Stimulated activated CD8-positive, alpha-beta memory T cell treated with anti-CD3 and anti-CD28 coated beads, Interleukin-4, amount 100 ng/mL, for 1 hour (primary cell): ENCODE measurements at places on chromosomes 13 and 19.

DNA sequence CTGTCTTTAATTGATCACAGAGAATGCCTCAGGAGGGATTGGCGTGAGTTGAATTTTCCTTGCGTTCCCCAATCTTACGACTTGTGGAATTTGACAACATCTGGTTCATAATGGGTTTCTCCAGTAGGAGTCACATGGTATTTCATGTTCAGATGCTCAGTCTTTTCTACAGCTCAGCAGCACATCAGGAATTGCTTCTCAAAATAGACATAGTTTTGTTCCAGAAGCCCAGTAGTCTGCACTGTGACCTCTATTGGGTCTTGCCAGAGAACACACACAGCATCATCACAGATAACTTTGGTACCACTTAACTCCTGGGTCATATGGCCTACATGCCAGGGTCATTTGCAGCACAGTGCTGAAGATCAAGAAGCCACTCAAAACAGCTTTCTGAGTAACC, 282.5 kb upstream of the HTR2A start:
- no peak for DNase-seq

- no peak for DNase-seq
Observed at GRCh38 chr13:39777021-39777420, 121.6 kb downstream of the COG6 start.

DNA sequence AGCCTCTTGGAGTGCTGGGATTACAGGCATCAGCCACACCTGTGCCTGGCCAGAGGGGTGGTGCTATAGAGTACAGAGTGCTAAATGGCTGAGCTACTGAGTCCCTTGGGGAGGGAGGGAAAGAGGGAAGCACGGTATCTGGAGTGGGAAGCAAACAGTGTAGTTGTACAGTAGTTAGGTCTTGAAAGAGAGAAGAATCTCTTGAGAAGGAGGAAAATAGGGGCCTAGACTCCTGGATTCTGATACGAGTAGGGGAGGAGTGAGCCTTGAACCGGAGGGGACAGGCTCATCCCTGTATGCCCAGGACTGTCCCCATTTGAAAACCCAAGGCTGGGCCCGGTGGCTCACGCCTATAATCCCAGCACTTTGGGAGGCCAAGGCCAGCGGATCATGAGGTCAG, 5.1 kb downstream of the MYADM start:
- no peak for DNase-seq

DNA sequence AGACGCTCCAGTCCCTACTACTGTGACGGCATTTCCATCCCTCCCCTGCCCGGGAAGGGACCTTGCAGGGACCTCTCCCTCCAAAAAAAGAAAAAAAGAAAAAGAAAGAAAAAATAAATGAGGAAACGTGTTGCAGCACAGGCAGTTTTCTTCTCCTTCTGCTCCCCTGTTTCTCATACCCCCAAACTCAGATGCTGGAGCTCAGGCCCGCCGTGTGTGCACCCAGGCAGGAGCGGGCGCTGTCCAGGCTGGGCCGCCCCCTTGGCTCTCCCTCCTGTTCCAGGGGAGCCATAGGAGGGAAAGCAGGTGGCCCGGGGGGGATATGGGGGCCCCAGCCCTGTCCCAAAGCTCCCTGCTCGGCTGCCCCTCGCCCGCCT, 5.8 kb downstream of the YIPF2 start:
- no peak for DNase-seq

- no peak for DNase-seq
Observed at GRCh38 chr19:18385675-18386542, at the start of gene GDF15. TSS of gene GDF15 (plus strand) at chr19:18386158. CDS start at chr19:18386190, 32 bp downstream.

- DNase-seq = no peak
Observed at GRCh38 chr19:56159622-56160271, 16.1 kb upstream of the GALP start.

- no peak for DNase-seq
Observed at GRCh38 chr19:54696117-54696548, 28.1 kb upstream of the KIR3DL3 start.

- DNase-seq = no peak
Observed at GRCh38 chr13:103101500-103101899, 35.3 kb upstream of the SLC10A2 start.

- no peak for DNase-seq
Observed at GRCh38 chr13:65829241-65830008, 1400.7 kb downstream of the PCDH9 start.

DNA sequence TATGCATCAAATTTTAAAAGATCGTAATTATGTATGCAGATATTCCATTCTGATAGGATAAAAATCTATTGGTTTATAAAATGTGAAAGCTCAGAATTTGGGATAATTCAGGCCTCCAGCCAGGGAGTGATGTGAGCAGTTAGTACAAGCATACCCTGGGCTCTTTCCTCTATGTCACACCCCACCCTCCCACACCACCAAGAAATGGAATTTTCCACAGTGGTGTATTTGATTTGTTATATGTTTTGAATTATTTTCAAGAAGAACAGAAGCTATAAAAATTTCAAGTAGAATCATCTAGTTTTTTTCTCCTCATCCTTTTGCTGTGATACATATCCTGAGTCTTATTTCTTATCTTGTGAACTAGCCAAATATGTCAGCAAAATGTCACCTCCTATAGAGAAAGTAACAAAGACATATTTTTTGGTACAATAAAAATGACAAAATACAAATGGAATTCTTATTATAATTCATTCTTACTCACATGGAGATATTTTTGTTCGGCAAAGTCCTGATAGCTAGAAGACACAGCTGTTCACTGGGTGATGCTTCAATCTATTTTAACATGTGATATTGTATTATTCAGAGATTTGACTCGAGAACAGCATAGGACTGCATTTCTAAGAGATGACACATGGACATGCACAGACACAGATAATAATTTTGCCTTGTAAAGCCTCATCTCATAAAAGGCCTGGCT, 61.2 kb upstream of the FRY start:
- no peak for DNase-seq

- DNase-seq = peak; percentile 89
Observed at GRCh38 chr19:39406656-39407409, at the start of gene ZFP36. TSS of gene ZFP36 (plus strand) at chr19:39406847. CDS start at chr19:39406905, 58 bp downstream.

DNA sequence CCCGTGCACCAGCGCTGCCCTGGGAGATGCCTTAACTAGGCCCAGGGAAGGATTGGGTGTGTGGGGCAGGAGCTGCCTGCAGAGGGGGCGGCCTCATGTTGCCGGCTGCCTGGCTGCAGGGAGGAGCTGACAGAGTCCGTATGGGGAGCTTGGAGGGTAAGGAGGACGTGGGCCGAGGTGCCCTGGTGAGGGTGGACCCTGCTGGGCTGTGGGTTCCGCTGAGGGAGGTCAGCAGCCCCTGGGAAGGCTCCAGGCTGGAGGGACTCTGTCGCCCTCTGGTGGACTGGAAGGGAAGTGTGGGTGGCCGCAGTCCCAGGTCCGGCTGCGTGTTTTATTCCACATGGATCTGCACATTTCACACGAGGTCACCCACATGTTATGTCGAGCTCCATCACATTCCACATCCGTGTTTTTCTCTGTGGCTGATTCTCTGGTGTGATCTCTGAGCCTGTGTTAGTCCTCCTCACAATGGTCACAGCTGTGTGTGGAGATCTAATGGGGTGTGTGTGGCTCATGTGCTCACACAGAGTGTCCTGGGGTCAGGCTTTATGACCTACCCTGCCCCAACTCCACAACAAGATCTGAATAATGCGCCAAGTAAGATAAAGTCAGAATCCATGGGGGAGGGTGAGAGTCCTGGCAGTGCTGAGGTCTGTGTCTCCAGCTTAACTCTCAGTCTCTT, 1.8 kb upstream of the CEACAM8 start:
- DNase-seq = peak; percentile 3

DNA sequence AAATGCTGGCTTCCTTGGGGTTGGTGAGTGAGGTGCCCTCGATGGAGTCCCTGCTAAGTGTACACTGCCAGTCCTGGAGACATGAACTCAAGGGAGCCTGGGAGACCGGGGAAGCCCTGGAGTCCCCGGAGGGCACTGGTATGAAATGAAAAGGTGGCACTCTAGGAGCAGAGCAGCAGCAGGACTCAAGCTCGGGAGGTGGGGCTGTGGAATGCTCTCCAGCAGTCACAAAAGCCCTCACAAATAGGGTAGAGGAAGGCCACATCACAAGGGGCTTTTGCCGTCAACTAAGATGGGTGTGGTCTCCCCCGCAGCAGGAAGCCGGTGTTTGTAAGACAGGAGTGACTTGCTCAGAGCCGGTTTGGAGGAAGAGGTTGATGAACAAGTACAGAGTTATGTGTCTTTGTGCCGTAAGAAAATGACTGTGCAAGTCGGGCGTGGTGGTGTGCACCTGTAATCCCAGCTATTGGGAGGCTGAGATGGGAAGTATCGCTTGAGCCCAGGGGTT, 19.3 kb downstream of the CCNE1 start:
- DNase-seq = no peak

GRCh38 chr13:92951273-92951890, 275.2 kb upstream of the GPC6 start:
- DNase-seq = no peak

GRCh38 chr19:1063909-1064660, 2.9 kb upstream of the ARHGAP45 start:
- DNase-seq = no peak

- DNase-seq = no peak
Observed at GRCh38 chr19:39237200-39238184, 7.3 kb downstream of the IFNL3 start.

GRCh38 chr19:47826800-47827199, 5.1 kb downstream of the CRX start:
- DNase-seq = no peak

- no peak for DNase-seq
Observed at GRCh38 chr19:49362048-49362928, at the start of gene TEAD2. TSS of gene TEAD2 (minus strand) at chr19:49362416. CDS start at chr19:49360075, 2,341 bp downstream.

DNA sequence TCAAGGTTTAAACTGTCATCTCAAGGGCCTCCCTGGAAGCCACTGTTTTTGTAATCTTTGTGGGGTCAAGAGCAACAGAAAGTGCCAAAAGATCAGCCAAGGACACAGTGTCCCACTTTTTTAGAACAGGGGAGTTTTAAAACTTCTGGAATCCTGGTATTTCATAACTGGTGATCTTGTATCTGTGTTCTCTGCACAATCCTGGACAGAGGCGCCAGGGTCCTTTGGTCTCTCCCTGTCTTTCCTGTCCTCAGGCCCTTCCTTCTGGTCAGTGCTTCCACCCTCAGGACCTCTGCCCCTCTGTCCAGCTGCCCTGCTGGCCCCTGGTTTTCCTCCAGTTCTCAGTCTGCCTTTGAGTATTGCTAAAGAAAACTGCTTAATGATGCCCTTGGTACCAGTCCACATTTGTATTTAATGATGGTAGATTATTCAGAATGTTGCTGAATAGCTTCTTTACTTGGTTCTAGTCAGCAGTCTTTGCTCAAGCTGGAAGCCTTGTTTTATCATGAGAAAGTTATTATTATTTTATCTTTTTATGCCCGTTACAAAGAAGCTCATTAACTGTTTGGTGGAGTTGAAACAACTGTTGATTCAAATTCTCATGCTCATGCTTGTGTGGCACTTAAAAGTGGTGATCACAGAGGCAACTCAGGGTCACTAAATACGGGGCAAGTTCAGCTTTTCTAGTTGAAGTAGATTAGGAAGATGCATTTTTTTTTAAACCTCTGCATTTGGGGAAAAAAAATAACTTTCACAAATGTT, 47.5 kb downstream of the WASF3 start:
- DNase-seq = no peak

DNA sequence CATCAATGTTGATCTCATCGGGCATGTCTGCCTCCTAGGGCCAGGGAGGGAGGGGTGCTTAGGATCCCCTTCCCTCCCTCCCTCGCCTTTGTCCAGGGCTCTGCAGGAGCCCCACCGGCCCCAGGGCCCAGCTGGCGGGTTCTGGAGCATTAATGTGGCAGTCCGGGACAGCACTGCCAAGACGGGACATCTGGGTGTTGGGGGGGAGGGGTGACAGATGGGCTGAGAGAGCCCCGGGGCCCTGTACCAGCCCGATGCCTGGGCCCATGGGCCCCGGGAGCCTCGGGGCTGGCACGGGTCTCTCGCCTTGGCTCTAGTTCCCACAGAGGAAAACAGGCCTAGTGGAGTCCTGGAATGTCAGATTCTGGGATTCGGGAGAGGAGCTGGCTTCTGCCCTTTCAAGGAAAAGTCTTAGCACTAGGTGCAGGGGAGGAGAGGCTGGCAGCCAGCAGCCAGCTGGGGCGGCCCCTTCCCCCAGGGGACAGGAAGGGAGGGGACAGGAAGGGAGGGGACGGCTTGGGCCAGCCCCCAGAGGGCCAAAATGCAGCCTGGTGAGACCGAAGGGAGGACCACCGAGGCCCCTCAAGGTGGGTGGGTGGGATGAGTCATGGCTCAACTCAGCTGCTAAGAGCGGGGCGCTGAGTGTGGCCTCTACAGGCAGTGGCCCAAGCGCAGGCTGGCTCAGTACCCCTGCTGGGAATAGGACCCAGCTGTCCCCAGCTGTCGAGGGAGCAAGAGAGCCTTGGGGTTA, 3.1 kb downstream of the PPP1R14A start:
- DNase-seq = no peak

- no peak for DNase-seq
Observed at GRCh38 chr19:14139944-14140343, 3.6 kb upstream of the ASF1B start.

- DNase-seq = no peak
Observed at GRCh38 chr13:113328851-113329250, 31.8 kb downstream of the LAMP1 start.

GRCh38 chr19:34881982-34882381, 44.7 kb upstream of the ZNF30 start:
- no peak for DNase-seq

DNA sequence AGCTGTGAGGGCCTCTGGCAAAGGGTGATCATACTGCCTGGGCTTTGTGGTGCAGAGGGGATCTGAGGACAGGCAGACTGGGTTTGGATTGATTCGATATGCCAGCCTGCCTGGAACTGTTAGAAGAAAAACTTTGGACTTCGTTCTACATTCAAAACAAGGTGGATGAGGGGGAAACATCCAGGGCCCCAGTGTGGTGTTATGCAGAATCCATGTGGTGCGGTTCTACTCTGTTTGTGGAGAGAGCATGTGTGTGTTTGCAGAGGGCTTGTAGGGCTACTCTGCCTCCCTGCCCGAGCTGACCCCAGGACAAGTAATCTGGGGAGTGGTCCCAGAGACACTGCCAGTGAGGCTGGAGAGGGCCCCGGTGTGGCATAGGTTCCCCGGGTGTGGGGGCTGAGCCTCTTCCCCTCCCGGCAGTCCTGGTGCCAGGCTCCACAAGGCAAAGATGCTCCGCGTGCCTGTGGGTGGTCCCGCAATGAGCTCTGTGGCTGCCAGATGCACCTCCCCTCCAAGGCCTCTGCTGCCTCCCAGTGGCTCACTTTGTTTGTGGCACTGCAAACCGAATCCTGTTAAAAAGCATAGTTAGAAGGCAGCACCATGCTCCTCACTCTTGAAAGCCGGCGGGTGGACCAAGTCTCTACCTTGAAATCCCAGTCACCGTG, 22.3 kb upstream of the TFDP1 start:
- peak; percentile 17 for DNase-seq

- DNase-seq = no peak
Observed at GRCh38 chr13:76474356-76474755, 411.8 kb downstream of the KCTD12 start.

GRCh38 chr13:32887617-32888016, 128.6 kb upstream of the KL start:
- DNase-seq = no peak
